ENCODE measurements at places on chromosomes 4 and X.

DNA sequence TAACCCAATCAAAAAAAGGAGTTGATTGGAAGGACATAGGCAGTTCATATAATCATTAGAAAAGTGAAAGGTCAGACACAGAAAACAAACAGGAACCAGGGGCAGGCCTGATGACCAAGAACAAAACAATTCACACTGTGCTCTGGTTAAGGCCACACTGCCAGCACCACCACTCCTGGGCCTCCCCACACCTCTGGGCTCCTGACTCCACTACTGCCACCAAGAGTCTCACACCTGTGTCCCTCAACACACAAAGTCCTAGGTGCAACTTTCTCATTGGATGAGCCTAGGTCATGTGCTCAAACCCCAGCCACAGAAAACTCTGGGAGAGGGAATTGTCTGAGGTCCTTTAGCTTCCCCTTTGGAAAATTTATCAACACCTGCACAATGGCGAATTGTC is 11.1 kb upstream of the FAM9C start:
- DNase-seq = no peak

DNA sequence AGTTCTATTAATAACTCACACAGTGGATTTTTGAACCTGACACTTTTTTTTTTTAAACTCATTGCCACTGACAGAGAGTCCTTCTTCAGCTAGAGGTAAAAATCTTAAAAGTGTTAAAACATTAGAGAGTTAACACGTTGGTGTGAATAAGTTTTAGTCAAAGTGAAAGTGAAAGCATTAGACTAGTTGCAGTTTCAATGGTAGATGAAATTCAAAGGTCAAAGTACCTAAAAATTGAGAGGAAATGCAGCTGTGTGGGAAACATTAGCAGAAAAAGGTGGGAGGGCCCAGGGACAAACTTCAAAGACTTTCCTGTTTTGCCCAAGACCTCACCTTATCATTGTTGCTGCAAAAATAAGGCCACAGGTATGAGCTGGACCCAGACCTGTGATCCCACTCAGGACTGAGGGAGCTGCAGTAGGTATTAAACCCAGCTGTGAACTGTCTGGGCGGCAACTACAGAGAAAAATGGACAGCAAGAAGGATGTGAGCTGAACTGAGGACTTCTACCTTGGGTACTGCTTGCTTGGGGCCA is 17.6 kb upstream of the GABRA4 start:
- peak; percentile 19 for DNase-seq

DNA sequence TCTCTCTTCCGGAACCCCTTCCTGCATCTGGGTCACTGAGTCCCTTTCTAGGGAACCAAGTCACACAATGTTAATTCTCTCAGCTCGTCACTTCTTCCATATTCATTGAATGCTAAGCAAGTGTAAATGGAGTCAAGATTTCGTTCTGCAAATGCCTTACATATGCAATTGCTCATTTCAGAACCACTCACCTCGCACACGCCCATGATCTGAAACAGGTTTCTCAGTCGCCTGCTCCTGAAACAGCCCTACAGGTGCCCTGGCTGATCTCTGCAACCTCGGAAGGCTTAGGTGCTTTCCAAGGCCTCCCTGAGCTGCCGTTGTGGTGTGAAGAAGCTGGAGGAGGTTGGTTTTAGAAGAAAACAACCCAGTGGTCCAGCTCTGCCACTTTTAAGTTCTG is 100.8 kb upstream of the MSX1 start:
- no peak for DNase-seq

DNA sequence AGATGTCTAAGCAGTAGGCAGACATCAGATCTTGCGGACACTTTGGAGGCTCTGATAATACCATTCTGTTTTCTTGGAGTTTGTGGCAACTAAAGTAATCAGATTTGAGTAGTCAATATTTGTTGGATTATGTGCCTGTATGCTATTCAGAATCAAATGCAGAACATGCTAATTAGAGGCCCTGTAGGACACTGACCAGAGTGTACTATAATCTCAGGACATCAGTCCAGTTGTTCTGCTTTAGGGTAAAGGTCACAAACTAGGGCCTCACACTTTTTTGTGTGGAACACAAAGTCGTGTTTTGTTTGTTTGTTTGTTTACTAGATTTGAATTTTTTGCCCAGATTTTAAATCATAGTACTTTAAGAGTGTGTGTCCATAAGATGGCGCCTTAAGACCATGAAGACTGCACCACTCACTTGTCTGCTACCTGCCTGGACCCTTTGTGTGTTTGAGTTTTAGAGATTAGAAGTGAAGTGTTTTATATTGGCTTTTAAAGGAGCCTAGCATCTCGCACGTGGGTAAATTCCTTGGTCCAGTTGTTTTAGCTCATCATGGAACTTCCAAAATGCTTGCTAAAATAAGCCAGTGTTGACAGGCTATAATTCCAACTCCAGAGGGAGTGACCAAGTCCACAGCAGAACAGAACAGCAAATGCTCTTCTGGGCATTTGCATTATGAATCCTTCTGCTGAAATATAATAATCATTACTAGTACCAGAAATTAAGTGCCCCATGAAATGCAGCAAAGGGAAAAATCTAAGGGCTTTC is 34.7 kb downstream of the IL13RA1 start:
- no peak for DNase-seq

DNA sequence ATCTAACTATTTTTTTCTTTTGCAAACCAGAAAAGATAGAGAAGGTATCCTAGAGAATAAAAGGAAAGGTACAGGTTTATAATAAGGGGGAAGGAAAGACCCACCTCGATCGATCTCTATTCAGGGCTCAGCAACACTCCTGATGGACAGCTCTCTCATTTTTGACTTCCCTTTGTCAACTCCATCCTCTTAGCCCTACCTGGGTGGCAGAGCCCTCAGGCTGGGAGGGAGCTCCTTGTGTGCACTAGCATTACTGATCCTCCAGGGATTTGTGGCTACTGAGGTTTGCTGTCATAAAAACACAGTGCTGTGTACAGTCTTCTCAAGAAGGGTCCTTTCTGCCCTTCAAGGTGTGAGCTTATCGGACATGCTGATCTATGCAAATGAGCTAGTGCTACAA is 111.0 kb downstream of the MID1 start:
- DNase-seq = no peak

- no peak for DNase-seq
These were observed 117.4 kb upstream of the GRPR start for GRCh38 chrX:16005917-16006316.

GRCh38 chrX:106608016-106608415 is 3.8 kb upstream of the RADX start:
- DNase-seq = no peak

DNA sequence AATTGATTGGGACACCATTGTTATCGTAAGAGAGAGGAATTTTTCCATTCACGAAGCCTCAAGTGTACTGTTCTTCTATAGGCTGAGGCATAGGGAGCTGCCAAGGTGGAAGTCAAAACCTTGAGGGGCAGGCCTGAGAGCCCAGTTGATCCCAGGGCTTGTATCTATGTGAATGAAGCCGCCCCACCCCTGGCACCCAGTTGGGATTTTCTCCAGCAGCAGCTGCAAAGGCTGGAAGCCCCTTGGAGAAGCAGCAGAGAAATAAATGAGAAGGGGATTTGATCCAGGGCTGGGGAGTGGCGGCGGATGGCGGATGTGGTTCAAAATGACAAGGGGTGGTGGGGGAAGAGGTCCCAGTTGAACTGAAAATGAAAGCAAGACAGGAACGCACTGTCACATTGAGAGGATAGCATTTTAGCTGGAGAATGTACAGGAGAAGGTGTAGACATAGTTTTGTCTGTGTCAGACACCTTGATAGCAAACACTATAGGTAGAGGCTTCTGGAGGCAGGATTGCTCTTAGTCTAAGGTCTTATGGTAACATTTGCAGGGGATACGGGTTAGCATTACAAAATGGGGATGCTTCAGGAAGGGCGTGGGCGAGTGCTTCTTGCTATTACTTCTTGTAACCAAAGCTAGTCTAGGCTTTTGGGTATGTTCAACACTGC is 32.6 kb downstream of the DOCK11 start:
- no peak for DNase-seq

- DNase-seq = no peak
These were observed 95.9 kb upstream of the STX18 start for GRCh38 chr4:4637710-4638109.

DNA sequence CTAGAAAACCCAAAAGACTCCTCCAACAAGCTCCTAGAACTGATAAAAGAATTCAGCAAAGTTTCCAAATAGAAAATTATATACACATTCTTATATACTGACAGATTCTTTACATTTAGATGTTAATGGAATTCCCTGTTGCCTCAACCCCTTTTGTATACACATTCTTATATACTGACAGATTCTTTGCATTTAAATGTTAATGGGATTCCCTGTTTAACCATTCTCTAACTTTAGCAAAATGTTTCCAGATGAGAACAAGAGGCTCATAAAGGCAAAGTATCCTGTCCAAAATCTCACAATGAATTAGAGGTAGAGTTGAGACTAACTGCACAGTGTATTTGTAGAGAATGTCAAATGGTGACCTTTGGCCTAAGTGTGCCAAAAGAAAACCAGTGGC is 23.1 kb upstream of the AR start:
- no peak for DNase-seq

- no peak for DNase-seq
These were observed 174.9 kb upstream of the TECRL start for GRCh38 chr4:64584125-64584524.

GRCh38 chrX:124229374-124229773 is 103.1 kb upstream of the TEX13D start:
- no peak for DNase-seq

GRCh38 chr4:1012034-1012739 is 761 bp downstream of the FGFRL1 start:
- DNase-seq = peak; percentile 69

GRCh38 chrX:124250835-124251437 is 81.5 kb upstream of the TEX13D start:
- DNase-seq = no peak

DNA sequence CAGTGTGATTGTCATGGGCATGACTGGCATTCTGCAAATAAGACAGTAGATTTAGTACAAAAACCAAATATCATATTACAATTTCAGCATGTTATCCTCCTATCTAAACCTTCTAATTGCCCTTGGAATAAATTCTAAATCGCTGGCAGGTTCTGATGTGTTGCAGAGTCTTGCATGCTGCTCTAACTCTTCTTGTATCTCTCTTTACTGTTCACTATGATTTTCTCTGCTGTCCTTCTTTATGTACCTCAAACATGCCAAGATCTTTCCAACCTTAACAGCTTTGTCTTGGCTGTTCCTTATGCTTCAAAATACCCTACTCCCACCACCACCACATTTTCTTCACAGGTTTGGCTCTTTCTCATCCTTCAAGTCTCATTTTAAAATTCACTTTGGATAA is 43.0 kb upstream of the KCNIP4 start:
- DNase-seq = no peak

- DNase-seq = no peak
These were observed 378.3 kb downstream of the GBA3 start for GRCh38 chr4:23070848-23071570.

DNA sequence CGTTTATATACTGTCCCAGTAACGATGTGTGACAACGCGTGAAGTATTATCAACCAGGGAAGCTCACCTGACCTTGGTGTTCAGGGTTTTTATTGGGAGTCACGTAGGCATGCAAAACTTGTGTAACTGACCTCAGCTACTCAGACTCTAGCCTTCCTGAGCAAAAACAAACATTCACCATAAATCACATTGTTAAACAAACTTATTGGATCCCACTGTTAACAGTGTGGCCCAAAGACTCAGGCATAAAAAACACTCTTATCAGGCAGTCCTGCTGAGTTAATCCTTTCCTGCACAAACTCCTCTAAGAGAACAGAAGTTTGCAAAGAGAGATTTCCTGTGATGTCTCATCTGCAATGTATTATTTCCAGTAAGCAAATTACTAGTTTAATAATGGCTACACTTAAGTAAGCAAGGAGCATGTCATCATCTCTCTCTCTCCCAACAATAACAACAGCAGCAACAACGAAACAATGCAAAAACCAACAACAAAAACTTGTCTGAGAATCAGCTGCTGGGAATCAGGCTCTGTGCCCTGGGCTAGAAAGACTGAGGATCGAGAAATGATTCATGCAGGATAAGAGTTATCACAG is 12.0 kb downstream of the GAGE1 start:
- DNase-seq = no peak

DNA sequence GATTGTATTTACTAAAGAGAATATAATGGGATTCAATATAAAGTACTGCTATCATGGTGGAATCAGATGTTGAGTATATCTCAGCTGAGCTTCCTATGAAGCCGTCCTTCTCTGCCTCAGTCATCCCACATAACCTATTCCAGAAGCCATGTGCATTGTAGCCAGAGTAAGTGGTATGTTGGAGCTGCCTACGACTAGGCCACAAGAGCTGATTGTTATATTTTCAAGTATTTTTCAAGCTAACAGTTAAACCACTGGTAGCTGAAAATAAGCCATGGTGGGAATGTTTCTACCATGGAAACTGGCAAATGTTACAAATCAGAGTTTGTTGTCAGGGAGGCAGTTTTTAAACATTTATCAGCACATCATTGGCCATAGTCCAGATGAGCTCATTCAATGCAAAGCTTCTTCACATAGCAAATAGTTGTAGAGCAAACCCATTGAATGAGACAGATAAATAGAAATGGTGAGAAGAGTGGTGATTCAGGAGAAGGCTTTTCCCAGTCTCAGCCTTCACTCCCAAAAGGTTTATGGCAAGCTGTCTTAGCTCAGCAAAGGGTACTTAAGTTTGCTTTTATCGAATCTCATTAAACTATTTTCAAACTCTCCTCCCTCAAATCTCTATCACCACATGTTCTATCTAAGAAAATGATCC is 436.4 kb downstream of the PCDH19 start:
- no peak for DNase-seq

- DNase-seq = no peak
These were observed 56.0 kb downstream of the TMEM131L start for GRCh38 chr4:153521999-153522801.

DNA sequence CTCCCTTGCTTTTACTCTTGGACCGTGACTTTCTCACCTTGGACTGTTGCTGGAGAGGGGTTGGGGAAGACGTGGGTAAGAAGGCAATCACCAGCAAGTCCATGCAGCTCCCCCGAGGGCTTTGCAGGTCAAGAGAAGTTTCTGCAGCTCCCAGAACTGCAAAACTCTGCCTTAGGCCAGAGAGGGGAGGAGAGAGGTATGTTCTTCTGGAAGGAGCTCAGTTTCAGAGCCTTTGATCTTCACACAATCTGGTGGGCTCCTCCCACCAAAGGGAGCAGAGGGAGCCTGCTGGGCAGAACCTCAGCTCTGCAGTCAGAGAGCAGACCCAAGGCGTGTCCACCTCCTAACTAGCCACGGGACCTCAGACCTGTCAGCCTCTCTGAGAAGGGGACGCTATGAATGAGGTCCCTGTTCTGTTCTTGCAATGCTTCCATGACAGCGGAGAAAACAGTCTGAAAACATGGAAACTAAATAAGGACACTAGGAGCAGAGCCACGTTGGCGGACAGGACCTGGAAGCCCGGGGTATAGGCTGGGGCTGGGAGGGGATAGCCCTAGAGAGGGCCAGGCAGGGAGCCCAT is 92.8 kb downstream of the EVC2 start:
- DNase-seq = no peak

DNA sequence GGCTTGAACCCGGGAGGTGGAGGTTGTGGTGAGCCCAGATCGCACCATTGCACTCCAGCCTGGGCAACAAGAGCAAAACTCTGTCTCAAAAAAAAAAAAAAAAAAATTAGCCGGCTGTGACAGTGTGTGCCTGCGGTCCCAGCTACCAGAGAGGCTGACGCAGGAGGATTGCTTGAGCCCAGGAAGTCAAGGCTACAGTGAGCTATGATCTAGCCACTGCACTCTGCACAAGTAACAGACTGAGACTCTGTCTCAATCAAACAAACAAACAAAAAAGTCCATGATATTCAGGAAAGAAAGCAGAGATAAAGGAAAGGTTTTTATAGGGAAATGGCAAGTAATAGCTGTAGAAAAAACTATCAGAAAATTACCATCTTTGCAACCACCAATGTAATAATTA is 2.1 kb upstream of the LAGE3 start:
- no peak for DNase-seq

Data from astrocyte of the spinal cord (primary cell).